Occipital lobe (tissue), 3 donors: ENCODE measurements at places on chromosomes 2 and 18. TPM values are rescaled to one million over a fixed set of nuclear protein-coding genes. Genes with fewer than 3 reads are reported as not detected.

STON1 gene
- total RNA-seq = 9.4 TPM

TNFRSF11A gene
- 1.6 TPM for total RNA-seq

FAM237A gene
- total RNA-seq = not detected

SCYGR4 gene
- total RNA-seq = not detected

LHCGR gene
- 0.16 TPM for total RNA-seq

RBKS gene
- total RNA-seq = 1.2 TPM
